IMR-90 (cell line): ENCODE measurements at places on chromosomes 6 and 20. TPM values are rescaled to one million over a fixed set of nuclear protein-coding genes. Genes with fewer than 3 reads are reported as not detected.

The MYLIP gene
- total RNA-seq: 3.2 and 3.6 TPM in 2 replicates

The ZBTB46 gene
- 14.9 and 15.3 TPM in 2 replicates for total RNA-seq

The ZFAND3 gene
- total RNA-seq: 10.9 and 13.1 TPM in 2 replicates

The AAR2 gene
- 28.1 and 35.8 TPM in 2 replicates for total RNA-seq

The TINAG gene
- total RNA-seq: not detected in 2 replicates

The LY6G5C gene
- 0.18 TPM in 1 of 2 replicates, not detected in the other for total RNA-seq

The OOEP gene
- not detected in 2 replicates for total RNA-seq

The FAM217A gene
- not detected in 2 replicates for total RNA-seq

The ZSCAN12 gene
- total RNA-seq: 6.4 and 6.5 TPM in 2 replicates

The CSE1L gene
- total RNA-seq: 81.7 and 114 TPM in 2 replicates

The HCK gene
- total RNA-seq: not detected in 2 replicates

The MBOAT1 gene
- total RNA-seq: 4.7 and 5.6 TPM in 2 replicates

The DCDC2 gene
- total RNA-seq: not detected in 2 replicates

The IL17A gene
- total RNA-seq: not detected in 2 replicates

The C6orf141 gene
- total RNA-seq: not detected in 2 replicates
